Liver (tissue), 10 donors: ENCODE measurements at places on chromosomes 13 and 19.

DNA sequence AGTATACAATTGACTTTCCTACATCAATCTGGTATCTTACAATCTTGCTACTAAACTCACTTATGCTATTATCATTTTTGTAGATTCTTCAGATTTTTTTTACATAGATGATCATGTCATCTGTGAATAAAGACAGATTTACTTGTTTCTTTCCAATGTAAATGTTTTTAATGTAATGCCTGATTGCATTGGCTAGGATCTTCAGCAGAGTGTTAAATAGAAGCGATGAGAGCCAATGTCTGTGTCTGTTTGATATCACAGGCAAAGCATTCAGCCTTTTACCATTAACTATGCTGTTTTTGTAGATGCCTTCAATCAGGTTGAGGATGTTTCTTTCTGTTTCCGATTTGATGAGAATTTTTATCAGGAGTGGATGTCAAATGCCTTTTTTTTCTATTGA is 19.2 kb downstream of the SLAIN1 start:
- DNase-seq = no peak

DNA sequence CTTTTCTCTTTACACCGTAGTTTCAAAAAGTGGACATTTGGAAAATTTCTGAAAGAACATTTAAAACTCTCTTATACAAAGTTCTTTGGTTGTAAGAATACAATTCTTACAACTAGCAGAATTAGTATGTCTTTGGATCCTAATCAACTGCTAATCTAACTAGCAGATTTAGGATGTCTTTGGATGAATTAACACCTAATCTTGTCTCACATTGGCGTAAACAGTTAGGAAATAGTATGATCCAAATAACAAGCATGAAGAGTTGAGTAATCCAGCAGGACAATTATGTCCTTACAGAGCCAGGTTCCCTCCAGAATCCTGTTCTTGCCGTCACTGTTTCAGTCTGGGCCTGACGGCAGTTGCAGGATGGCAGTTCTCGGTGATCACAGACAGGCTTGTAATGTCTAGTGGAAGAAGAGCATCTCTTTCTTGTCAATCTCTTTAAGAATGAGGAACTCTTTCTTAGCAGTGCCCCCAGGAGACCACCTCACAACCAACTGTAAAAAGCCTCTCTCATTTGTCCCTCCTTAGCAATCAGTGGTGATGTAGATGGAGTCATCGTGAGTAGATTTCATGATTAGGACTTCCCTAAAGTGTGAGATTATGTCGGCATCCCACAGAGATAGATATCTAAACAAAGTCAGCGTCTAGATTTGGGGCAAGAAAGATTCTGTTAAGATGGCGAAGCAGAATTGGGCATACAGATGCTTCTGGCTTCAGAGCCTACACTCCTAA is 5.7 kb upstream of the TNFSF13B start:
- no peak for DNase-seq

GRCh38 chr19:10339380-10339960 is at the start of gene ICAM3:
Gene ICAM3 (minus strand): TSS chr19:10339624. CDS start chr19:10339614, 10 bp downstream.
- DNase-seq = no peak

GRCh38 chr13:98890186-98890585 is 87.7 kb downstream of the DOCK9 start:
- no peak for DNase-seq

GRCh38 chr19:47430041-47430802 is 10.9 kb upstream of the MEIS3 start:
- DNase-seq = no peak

GRCh38 chr19:5697022-5697889 is 7.2 kb downstream of the RPL36 start:
- DNase-seq = no peak

GRCh38 chr19:8151767-8152035 is 2.3 kb upstream of the FBN3 start:
- no peak for DNase-seq

GRCh38 chr13:83344518-83344917 is 537.8 kb downstream of the SLITRK1 start:
- no peak for DNase-seq
